ENCODE measurements at places on chromosomes 11 and 22.

- DNase-seq = no peak
Measured at GRCh38 chr11:92556431-92556830, 331.8 kb downstream of the FAT3 start.

DNA sequence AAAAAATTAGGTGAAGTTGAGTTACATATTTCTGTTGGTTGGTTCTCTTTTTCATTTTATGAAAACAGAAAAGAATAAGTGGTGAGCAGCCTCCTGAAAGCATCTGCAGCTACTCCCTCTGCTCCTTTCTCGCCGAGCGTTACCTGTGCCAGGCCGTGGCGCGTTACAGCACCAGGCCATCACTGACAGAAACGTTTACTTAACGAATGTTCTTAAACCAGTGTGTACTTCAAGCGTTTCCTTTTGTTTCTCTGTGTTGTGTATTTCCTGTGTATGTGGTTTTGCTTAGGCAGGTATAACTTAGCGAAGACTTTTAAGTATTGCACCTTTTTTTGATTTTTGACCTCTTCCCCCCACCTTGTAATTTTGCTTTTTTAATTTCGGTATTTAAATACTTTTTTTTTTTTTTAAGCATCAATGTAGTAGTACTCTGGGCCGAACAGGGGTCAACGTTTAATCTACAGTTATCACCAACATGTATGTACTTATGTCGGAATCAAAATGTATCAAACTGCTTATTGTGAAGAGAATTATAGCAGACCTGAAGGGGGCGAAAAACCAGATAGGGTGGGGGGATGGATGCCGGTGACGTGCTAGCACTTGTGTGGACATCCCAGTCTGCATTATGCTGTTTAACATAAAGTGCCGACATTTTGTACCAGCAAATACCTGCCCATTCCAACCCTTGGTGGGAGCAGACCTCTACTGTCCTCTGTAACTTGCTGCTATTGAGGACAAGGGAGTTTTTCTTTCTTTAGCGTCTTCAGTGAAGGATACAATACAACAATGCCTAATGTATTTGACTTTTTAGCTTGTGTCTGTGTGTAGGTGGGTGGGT is 21.6 kb upstream of the ADSL start:
- no peak for DNase-seq

- no peak for DNase-seq
Measured at GRCh38 chr11:102010776-102011494, 36.3 kb upstream of the CFAP300 start.

- no peak for DNase-seq
Measured at GRCh38 chr11:61778920-61779650, 13.3 kb downstream of the TMEM258 start.

- DNase-seq = no peak
Measured at GRCh38 chr22:49094151-49094550, 733.5 kb downstream of the BRD1 start.

DNA sequence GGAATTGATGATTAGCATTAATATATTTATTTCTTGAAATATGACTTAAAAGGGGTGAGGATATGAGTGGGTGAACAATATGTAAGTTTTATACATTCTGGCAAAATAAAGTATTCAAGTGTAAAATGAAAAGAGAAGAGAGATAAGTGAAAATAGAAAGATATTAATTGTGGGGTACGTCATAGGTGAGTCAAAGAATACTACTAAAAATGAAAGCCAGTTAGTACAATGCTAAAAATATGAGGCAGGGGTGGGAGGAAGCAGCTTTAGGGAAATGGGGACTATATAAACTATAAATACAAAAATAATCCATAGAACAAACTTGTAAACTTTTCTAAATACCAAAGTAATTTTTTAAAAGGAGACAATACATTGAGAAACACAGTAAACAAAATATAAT is 661.4 kb downstream of the CNTN5 start:
- no peak for DNase-seq

DNA sequence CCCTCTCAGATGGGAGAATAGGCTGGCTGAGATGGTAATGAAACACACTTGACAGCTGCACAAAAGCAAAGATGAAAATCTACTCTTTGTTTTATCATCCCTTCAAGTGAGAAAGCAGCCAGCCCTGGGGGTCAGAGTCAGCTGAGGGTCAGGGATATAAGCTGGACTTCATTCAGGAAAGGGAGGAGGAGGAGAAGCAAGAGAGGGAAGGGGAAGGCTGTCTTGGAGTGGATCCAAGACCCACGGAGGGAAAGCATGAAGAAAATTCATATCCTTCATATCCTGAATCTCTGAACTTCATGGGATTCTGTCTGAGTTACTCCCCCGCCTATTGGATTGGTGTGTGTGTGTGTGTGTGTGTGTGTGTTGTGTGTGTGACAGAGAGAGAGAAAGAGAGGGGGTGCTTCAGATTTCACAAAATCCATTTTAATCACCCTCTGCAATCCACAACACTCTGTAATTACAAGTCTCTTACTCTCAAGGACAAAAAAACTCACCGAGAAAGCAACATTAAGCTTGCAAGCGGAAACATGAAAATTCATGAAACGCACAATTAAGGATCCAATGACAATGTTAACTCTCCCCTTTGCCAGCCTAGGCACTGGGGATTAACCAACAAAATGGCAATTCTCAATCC is 327.7 kb downstream of the TENM4 start:
- DNase-seq = no peak

DNA sequence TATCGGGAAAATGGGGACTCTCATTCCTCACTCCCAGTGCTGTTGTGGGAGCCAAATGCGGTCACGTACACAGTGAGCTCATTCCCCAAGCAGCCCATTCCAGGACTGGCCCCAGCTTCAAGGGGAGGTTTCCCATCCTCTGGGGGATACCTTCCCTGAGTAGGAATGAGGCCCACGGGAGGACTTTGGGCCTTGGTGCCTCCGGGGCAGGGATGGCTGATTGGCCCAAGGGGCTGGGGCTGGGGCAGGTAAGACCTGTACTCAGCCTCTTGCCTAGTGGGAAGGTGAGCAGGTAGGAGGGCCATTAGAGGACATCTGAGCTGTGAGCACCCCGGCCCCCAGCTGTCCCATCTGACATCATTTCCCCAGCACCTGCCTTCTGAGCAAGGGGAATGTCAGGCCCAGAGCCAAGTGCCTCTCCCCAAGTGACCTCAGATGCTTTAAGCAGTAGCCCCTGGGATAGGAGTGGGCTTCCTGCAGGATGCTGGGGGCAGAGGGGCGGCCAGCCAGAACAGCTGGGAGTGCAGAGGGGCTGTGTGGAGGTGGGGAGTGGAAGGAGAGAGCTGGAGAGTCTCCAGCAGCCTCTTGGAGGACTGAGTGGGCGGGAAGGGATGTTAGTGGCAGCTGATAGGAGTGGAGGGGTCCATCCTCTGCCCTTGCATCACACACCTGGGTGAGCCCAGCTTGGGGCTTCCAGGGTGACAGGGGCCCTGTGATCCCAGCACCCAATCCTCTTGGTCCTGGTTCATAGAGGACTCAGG is 58.4 kb downstream of the CD82 start:
- DNase-seq = no peak

GRCh38 chr11:6576471-6577373 is 26.7 kb downstream of the RRP8 start:
- DNase-seq = no peak

GRCh38 chr22:19891317-19892256 is 36.9 kb upstream of the GNB1L start:
- DNase-seq = peak; percentile 73

- no peak for DNase-seq
Measured at GRCh38 chr11:31628111-31628510, 118.5 kb downstream of the ELP4 start.

DNA sequence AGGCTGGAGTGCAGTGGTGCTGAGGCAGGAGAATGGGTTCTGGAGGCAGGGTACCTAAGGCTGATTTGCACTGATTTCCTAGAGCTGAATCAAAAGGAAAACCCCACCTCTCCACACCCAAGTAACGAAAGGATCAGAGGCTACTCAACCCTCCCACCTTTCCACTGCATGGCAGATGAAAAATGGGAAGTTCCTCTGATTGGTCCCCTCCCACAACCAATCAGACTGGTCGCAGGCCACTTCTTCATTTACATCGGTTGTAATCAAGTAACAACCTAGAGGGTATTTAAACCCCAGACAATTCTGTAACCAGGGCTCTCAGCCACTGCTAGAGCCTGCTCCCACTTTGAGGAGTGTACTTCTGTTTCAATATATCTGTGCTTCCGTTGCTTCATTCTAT is 18.6 kb upstream of the PARVB start:
- DNase-seq = no peak

GRCh38 chr11:30876663-30877396 is 290.7 kb upstream of the MPPED2 start:
- DNase-seq = no peak

GRCh38 chr22:20173246-20173645 is 22.4 kb upstream of the CCDC188 start:
- no peak for DNase-seq

GRCh38 chr11:64092761-64093136 is 57.0 kb downstream of the FLRT1 start:
- DNase-seq = no peak

DNA sequence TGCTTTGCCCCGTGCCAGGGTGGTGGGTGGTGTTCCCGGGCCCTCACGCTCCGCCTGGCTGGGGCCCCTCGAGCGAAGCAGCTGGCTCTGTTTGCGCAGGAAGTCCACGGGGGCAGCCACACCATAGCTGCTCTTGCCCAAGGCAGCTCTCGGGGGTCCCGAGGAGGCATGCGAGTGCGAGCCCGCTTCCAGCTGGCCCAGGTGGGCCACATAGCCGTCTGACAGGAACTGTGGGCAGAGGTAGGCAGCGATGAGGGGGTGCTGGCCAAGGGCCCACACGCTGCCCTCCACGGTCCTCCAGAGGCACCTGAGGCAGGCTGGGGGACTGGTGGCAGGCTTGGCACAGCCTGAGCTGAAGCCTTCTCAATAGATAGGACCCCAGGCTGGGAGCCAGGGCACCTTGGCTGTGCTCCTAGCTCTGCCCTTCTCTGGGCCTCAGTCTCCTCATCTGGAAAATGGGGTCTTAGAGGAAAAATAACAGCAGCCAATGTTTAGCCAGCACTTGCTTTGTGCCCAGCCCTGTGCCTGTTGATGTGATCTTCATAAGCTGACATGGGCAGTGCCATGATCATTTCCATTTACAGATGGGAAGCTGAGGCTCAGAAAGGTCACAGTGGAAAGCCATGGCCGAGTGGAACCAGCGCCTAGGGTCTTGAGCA is 9.4 kb downstream of the AIP start:
- DNase-seq = no peak

- DNase-seq = no peak
Measured at GRCh38 chr11:69390561-69390960, 90.9 kb upstream of the LINC01488 start.

DNA sequence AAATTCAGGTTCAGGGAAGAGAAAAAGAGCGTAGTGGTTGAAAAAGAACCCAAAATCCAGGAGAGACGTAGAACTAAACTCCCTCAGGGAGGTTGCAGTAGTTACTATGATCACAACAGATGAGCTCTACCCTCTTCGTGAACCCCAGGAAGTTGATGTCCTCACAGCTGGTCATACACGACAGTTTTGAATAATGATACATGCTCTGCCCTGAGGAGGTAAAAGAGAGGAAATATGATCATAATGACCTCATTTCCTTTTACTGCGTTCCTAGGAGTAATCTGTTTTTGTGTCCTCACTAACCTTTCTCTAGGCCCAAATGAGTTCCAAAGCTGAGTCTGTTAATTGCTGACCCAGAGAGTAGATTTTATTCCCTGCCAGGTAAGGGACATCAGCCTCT is 1.3 kb downstream of the PATE2 start:
- no peak for DNase-seq

DNA sequence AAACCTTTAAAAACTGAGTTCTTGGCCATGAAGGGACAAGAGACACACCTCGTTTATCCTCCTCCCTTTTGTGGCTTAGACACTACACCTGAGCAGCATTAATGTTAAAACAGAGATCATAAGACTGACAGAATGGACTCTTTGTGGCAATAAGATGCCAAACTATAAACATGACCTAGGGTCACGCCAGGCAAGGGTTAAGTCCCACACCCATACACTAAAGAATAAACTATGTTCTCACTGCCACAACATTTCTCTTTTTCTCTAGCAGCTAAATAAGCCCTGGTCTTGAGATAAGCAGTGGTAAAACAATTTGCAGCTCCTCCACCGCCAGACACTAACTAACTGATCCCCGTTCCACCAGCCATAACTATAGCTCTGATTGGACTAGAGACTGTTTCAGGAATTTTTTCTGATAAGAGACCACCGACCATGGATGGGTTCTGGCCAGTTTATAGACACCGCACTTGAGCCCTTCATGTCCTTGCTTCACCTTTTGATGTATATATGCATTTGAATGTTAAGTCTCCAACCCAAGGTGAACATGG is 4.9 kb upstream of the SLCO2B1 start:
- no peak for DNase-seq

DNA sequence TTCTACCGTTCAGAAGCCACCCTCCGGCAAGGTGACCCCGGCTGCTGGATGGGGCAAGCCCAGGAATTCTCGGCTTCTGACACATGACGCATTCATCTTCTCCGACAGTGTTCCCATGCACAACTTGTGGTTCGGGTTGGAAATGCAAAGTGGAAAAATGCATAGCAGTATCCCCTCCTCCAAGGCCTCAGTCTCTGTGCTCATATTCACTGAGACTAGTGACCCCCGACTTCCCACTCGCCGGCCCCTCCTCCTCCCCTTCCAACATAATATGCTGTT is 70.0 kb upstream of the NTM start:
- no peak for DNase-seq

DNA sequence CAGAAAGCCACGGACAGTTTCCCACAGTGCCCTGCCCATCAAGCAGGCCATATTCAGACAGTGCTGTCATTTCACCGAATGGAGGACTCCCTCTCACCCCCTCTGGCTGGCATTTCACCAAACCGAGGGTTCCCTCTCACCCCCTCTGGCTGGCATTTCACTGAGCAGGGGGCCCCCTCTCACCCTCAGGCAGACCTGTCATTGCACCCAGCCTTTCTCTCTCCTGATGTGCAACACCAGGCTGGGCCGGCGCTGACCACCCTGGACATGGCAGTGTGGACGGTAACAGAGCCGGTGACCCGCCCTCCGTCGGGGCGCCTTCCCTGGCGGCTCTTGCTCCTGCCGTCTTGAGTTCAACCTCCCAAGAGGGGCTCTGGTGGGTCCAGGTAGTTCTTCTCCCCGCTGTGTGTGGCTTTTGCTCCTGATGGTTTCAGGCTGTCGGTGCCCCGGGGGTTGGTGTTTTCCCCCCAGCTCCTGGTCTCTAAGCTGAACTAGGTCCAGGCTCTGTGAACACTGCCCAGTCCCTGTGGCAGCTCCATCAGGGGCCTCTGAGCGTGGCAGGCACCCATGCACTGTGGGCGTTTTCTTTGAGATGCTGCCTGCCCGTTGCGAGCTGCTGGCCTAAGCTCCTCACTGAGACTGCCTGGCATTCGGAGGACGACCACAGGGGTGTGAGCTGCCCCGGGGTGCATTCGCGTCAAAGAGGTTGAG is 46.9 kb downstream of the SMIM38 start:
- no peak for DNase-seq

- DNase-seq = no peak
Measured at GRCh38 chr22:19870153-19871022, 15.7 kb upstream of the GNB1L start.

GRCh38 chr11:131868629-131869507 is 498.5 kb downstream of the NTM start:
- DNase-seq = no peak

All from stimulated activated CD4-positive, alpha-beta T cell treated with anti-CD3 and anti-CD28 coated beads, Interleukin-2, amount 100 ng/mL, for 48 hours (primary cell).